NCI-H1417 (cell line): ENCODE measurements at places on chromosomes 2 and 18.

DNA sequence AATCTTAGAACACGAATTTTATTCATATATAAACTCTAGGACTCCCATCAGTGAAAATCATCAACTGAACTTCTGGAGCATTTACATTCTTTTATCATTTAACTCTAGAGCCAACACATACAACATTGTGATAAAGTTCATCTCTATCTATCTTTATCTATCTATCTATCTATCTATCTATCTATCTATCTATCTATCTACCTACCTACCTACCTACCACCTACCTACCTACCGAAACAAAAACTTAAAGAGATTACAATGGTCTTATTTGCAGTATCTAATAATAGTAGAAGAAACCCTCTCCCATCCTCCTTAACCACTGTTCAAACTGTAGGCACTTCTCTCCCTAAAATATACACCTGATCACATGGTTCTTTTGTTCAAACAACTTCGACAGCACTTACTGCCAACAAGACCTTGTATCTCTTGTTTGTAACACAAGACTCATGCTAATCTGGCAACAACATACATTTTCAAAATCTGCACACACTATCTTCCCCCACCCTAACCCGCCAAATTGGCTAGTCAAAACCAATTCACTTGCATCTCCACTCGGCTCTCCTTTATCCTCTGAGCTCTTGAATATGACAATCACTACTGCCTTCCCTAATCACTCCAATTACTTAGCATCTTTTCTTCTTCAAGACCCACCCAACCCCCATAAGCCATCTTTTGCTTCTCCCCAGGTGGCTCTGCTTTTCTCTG is 69.0 kb downstream of the GORASP2 start:
- no peak for DNase-seq

GRCh38 chr2:109385506-109385905 is 228.3 kb downstream of the SEPTIN10 start:
- DNase-seq, result no peak

- no peak for DNase-seq
Measured at GRCh38 chr18:53997064-53997463, 227.4 kb downstream of the MBD2 start.

GRCh38 chr18:80103231-80103630 is 5.8 kb upstream of the ADNP2 start:
- no peak for DNase-seq

GRCh38 chr18:63534615-63535014 is 7.6 kb upstream of the SERPINB12 start:
- DNase-seq, result peak; percentile 35

GRCh38 chr18:64409511-64409910 is 260.6 kb upstream of the LINC00305 start:
- DNase-seq, result no peak

GRCh38 chr2:218872645-218873358 is 7.8 kb upstream of the WNT10A start:
- DNase-seq, result no peak

GRCh38 chr2:171712051-171712450 is 24.8 kb downstream of the DYNC1I2 start:
- no peak for DNase-seq

DNA sequence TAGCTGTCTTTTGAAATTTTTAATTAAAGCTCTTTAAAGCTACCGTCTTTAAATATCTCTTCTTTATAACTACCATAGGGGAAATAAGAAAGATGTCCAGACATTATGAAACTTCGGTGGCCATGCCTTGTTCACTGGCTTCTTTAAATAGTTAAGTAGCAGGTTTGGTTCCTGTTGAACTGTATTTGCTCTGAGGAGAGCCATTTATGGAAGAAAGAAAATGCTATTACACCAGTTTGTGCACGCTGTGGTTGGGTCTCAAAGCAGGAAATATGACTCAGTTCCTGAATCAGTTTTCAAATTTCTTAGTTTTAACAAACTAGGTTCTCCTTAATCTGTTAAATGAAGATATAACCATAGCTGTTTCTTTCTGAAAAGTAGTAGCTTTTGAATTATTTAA is 12.2 kb downstream of the ARPC2 start:
- no peak for DNase-seq

- no peak for DNase-seq
Measured at GRCh38 chr2:232292395-232293154, 86.0 kb upstream of the ALPP start.

GRCh38 chr2:70191244-70191735 is 471 bp upstream of the C2orf42 start:
- DNase-seq, result no peak

DNA sequence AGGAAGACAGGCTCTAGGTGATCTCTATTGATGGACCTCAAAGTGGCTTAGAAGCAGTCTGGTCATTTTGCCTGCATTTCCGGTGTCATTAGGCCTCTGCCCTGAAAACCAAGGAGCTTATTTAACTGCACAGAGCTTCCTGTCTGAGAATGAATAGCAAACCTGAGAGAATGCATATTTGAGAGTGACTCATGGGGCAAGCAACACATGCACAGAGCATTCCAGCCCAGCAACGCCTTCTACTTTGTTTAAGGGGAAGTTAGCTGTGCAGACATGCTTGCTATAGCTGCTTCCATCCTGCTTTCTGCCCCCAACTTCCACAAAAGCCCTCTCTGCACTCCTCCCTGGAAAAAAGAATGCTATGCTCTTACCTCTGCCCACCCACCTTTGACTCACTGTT is 232.8 kb downstream of the GRB14 start:
- DNase-seq, result no peak

GRCh38 chr2:3430172-3430571 is 50.7 kb downstream of the TRAPPC12 start:
- DNase-seq, result no peak

- DNase-seq, result no peak
Measured at GRCh38 chr2:64201151-64201550, 56.9 kb upstream of the PELI1 start.

GRCh38 chr2:84719434-84719833 is 161.4 kb downstream of the TRABD2A start:
- DNase-seq, result no peak

GRCh38 chr2:190600293-190601103 is 48.4 kb upstream of the NAB1 start:
- DNase-seq, result no peak

DNA sequence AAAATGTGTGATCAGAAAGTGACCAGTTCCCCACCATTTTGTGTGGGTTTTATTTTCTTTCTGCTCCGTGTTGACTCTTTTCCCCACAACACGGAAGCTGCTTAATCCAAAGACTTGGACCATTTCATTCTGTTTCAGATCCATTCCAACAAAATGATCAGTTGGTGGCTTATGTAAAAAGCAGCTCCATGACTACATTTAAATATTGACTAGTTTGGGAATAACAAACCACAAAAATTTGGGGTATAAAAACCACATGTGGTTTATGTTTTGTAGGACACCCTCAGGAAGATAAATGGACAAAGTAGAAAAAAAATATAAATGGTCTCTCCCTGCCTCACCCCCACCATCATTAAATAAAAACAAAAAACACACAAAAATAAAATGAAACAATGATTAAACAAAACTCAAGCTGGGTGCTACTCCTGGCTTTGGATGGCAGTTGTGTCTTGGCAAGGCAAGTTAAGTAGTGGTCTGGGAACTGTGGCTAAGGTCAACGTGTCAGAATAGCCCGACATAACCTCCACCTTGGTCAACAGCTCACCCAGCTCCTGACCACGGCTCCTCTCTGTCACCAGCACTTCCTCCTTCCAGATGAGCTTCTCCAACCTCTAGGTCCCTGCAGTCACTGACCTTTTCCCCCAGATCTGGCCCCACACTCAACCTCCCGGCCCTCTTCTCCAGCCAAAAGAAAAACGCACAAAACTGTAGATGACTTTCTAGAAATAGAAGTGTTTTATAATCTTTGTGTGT is 12.8 kb upstream of the WIPF1 start:
- DNase-seq, result no peak

DNA sequence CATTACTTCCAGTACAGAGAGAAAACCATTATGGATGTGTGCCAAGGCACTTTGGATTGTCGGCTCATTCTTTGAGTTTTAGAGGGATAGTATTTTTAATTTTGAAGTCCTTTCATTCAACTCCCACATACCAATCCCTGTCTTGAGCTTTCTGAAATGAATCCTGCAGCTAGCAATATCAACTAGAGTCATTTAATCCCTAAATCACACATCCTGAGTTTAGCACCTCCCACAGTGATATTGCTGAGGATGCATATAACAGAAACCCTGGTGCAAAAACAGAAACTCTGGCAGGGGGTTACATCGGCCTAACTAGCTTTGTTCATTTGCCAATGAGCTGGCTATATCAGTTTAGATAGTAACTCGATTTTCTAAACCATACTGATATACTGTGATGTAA is 427.3 kb downstream of the LRP1B start:
- peak; percentile 37 for DNase-seq

DNA sequence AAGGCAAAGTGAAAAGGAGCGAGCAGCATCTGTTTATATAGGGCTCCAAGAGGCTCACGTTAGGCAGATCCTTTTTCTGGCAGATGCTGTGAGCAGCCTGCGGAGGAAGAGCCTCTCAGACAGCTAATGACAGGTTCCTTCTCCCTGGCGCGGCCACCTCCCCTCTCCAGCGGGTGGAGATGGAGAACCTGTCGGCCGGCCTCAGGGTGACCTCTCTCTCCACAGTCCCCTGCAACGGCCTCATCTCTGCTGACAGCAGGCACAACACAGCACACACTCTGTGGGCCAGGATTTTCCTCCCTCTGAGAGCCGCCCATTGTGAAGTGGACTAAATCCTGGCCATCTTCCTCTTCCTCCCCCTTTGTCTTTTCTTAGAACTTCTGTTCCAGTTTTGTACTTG is 119.8 kb downstream of the PRKCE start:
- DNase-seq, result peak; percentile 92

DNA sequence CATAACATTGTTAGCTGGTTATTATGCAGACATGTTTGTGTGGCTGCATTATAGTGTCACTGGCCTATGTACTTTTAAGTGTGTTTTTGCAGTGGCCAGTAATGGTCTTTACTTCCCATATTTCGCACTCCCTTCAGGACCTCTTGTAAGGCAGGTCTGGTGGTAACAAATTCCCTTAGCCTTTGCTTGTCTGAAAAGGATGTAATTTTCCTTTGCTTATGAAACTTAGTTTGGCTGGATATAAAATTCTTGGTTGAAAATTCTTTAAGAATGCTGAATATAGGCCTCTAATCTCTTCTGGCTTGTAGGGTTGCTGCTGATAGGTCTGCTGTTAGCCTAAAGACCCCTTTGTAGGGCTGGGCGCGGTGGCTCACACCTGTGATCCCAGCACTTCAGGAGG is 34.7 kb downstream of the ZC3H8 start:
- DNase-seq, result no peak

DNA sequence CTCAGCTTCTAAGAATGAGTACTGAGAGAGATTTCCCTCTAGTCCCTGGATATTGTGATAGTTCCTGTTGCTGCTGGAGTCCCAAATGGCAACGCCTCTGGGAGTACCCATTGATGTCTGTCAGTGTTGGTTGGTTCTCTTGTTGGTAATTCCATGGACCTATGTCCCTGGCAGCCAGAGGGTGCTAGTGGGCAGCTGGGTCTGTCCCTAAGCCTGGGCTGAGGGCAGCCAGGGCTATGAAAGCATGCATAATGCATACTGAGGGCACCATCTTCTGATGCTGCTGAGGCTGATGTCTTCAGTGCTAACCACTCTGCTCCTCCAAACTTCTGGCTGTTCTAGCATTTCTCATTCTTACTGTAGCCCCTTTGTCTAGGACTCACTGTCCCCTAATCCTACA is 35.9 kb downstream of the NABP1 start:
- DNase-seq, result no peak

DNA sequence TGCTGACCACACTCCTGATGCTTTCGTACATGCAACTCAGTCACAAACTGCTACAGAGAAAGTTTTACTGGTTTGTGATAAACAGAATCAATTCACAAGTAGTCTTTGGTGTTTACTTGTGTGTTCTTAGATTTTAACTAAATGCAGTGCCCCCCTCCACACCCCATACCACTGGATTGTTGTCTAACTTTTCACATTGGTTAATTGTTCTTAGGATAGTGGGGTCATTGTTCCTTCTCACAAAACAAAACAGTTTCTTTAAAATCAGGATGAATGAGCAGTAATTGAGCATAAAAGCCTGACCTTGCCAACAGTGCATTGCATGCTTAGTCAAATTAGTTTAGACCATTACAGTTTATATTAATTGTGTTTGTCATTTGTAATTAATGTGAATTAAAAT is 14.1 kb upstream of the PNPT1 start:
- DNase-seq, result no peak

DNA sequence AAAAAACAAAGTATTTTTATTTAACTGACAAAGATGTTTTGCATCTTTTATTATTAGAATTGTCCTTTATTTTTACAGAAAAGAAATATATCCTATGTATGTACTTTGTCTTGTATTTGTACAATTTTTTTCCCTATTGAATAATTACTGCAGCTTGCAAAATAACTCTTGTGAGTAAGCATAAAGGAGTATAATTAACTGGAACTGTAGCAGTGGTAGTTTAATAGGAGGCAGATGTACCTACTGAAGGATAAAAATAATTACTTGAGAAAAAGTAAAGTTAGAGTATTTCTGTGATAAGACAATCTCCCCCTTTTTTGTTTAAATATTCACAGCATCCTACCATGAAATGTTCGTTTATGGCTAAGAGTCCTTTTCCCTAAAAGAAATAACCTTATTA is 34.7 kb downstream of the EHBP1 start:
- no peak for DNase-seq

- DNase-seq, result no peak
Measured at GRCh38 chr2:125427721-125428315, 1228.1 kb upstream of the GYPC start.

GRCh38 chr18:26989842-26990241 is 124.3 kb upstream of the AQP4 start:
- no peak for DNase-seq

- DNase-seq, result peak; percentile 7
Measured at GRCh38 chr2:200677721-200678532, 92.1 kb downstream of the AOX1 start.

DNA sequence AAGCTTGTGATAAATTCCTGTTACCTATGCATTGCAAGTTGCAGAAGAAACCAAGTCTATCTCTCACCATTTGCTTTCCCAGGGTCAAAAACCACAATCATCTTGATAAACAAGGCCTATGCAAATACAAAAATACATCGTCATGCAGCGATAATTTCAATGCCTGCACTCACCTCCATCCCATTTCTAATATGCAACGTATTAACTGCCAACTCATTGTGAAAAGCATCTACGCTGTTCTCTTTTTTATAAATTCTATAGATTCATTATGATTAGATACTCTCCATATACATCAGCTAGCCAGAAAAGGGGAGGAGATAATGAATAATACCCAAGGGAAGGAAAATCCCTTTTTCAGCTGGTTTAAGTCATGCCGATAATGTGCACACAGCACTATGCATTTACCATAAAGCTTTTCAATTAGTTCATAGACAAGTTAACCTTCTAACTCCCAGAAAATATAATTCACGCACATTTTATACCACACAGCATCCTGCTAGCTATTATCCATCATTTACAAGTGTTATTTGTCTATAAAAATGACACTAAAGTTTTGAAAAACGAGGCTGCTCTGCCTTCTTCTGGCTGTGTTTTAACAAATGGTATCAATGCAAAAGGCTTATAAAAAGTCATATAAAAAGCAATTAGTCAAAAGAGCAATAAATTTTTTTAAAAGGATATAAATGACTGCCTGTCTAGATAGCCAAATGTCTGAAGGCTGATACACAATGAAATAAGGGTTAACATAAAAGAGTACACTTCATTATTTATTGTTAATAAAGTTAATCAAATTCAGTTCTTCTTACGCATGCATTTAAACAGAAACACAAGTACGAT is 77.6 kb downstream of the AFF3 start:
- no peak for DNase-seq
